ENCODE measurements at places on chromosomes 11 and 22.

DNA sequence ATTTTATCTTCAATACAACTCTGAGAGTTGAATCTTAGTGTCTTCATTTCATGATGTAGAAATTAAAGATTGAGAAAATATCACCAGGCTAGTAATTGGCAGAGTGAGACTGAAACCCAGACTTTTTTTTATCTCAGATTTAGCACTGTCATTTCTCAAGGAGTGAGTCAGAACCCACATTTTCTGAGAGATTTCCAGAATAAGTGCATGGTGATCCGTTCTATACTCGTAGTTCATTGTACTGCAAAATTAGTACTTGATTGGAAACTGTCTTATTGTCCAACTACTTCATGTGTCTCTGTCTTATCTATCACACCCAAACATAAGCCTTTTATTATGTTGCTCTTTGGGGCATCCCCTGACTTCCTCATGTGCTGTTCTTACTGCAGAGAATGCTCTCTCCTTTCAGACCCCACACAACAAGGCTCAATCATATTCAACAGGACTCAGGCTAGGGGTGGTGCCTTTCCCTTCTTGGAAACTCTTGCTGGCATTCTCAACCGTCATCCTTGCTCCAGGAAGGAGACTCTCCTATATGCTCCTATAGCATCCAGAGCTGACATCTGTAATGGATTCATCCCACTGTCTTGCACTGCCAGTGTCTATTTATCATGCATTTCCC lies 76.7 kb upstream of the BLID start:
- no peak for DNase-seq

GRCh38 chr11:68684385-68685356 lies at the start of gene GAL:
Gene GAL, plus strand, starts transcription at chr11:68684544. Its CDS starts 380 bp downstream, at chr11:68684924.
- no peak for DNase-seq

- DNase-seq, result no peak
Observed at GRCh38 chr11:134236834-134237556, 12.5 kb downstream of the VPS26B start.

GRCh38 chr22:34390400-34390799 lies 470.1 kb upstream of the LARGE1 start:
- DNase-seq, result no peak

DNA sequence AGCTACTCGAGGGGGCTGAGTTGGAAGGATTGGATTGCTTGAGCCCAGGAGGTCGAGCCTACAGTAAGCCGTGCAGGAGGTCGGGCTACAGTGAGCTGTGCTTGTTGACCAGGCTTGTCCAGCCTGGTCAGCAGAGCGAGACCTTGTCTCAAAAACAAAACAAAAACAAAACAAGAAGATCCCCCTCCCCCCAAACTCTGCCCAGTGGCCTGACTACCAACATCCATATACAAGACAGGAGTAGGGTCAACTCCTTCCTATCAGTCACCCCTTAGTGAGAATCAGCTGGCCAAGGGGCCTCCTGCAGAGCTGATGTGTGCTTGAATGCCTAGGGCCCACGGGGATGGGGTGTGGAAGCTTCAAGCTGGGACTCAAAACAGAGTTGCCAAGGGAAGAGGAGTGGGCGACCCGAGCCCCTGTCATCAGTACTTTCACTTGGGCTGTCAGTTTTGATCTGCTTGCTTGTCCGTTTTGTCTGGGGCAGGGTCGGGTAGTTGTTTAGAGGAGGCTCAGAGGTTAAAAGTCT lies 942 bp upstream of the TSPAN18 start:
- no peak for DNase-seq

DNA sequence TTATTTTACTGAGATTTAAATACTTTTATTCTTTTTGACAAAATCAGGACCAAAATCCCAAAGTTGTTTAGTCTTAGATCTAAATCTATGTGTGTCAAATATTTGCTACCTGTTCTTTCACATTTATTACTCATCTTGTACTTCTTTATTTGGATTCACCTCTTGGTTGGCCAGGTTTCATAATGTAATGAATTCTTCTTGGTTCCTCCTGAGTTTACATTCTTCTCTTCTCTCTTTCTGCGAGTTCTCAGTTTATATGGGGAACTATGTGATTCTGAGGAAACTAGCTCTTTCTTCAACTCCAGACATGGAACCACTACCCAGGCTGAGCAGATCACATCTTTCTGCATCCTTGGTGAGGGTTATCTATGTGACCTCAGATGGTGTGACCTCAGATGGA lies 50.2 kb downstream of the EHF start:
- no peak for DNase-seq

DNA sequence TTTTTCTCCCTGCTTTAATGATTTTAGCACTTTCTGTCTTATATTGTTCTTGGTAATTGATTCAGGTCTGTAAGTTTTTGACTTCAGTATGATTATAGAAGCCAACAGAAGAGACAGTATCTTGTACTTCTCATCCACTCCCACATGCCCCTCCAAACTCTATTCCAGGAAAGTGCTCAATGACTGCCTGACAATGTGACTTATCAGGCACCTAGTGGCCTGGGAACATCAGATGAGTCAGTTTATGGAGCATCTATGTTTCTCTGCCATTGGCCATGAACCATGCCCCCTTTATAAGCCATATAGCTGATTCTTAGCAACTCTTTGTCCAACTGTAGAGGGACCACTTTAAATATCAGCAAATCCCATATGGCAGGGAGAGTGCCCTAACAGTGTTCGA lies 179.2 kb upstream of the MTMR2 start:
- no peak for DNase-seq

- DNase-seq, result no peak
Observed at GRCh38 chr11:60206616-60207015, 23.7 kb upstream of the MS4A6A start.

- no peak for DNase-seq
Observed at GRCh38 chr11:132901638-132902471, 630.4 kb downstream of the OPCML start.

GRCh38 chr11:122998727-122999366 lies 17.2 kb upstream of the BSX start:
- DNase-seq, result no peak

- DNase-seq, result no peak
Observed at GRCh38 chr22:24144778-24145085, 36.6 kb upstream of the SUSD2 start.

GRCh38 chr22:43226377-43227238 lies 39.7 kb upstream of the TTLL12 start:
- DNase-seq, result no peak

DNA sequence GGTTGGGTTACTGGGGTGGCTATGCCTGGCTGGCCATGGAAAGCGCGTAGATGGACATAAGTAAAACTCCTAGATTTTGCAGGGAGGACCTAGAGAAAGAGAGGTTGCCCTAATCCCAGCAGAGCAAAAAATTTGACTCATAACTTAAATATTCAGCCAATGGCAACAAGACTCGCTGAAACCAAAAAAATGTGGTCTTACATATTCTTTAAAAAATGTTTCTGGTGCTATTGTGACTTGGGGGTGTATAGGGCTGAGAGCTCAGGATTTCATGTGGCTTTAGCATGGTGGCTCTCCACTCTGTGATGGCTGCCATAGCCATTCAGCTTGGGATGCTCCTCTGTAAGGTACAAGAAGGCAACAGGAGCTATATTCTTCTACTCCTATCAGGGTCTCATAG lies 27.2 kb upstream of the PDGFD start:
- DNase-seq, result no peak

DNA sequence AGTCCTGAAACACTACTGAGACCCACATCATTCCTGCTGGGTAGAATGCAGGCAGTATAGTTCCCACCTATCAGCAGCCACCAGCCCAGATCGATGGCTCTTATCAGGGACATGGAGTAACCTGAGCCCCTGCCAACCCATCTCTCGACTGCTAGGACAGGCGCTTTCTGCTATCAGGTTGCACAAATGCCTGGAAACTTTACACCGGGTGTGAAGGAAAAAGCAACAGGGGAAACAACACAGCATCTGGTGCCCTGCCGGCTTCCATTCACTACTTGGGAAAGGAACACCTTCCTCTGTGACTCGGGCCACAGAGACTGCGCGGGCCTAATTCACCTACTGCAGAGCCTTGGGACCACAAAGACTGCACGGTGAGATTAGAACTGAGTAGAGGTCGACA lies 18.5 kb downstream of the RBFOX2 start:
- no peak for DNase-seq

GRCh38 chr11:6927030-6927617 lies 898 bp downstream of the ZNF215 start:
- peak; percentile 6 for DNase-seq

DNA sequence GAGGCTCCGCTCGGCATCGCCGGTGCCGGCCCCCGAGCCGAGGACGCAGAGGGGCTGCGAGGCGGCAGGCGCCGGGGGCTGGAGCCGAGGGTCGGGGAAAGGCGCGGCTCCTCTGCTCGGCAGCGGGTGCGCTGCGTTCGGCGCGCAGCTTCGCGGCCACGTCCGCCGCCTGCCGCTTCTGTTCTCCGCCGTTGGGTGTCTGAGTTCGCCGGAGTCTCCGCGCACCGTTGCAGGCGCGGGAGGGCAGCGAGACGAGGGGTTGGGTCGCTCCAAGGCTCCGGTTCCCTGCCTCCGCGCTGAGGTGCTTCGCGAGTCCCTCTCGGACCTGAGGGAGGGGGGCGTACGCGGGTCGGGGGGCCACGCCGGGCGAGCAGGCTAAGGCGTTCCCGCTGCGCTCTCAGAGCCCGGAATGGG lies 347 bp downstream of the MN1 start:
- DNase-seq, result no peak

DNA sequence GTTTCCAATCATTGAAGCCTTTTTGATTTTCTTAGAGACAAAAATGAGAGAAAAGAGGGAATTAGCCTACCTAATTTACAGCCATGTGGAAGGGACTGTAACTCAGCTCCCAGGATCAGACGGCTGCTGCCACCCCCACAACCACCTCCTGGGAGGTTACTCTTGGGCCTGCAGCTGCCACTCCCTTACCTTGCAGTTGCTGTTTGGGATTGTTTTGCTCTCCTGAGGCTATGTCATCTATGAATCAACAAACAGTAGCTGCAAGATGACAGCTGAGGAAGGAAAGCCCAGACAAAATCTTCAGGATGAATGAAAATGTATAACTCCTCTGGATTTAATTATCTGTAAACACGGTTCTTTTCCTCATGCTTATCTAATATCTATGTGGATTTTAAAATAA lies 28.0 kb upstream of the ZC3H12C start:
- no peak for DNase-seq

- DNase-seq, result no peak
Observed at GRCh38 chr11:77409046-77409445, 64.8 kb downstream of the PAK1 start.

DNA sequence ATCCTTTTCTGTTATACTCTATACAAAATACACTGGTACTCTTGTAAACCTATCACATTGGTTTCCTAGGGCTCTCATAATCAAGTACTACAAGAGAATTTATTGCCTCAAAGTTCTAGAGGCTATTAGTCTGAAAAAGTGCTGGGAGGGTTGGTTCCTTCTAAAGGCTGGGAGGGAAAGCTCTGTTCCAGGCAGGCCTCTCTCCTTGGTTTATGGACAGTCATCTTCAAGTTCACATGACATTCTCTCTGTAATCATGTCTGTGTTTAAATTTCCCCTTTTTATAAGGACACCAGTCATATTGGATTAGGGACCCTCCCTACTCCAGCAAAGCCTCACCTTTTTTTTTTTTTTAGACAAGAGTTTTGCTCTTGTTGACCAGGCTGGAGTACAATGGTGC lies 9.1 kb downstream of the SLC36A4 start:
- DNase-seq, result no peak

DNA sequence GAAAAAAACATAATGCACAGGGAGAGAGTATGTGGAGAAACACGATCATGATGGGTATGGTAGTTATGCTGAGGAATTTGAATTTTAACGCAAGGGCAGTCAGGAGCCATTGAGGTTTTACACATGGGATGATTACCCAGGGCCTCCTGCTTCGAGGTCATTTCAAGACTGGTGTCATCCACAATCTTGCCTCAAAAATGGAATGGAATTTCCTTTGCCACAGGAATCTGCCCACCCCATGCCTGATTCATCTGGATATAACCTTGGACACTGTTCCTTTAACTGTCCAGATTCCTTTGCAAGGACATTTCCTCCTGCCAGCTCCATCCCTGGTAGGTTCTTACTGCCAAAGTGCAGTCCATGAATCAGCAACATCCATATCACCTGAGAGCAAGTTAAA lies 655.9 kb upstream of the TENM4 start:
- DNase-seq, result peak; percentile 55

DNA sequence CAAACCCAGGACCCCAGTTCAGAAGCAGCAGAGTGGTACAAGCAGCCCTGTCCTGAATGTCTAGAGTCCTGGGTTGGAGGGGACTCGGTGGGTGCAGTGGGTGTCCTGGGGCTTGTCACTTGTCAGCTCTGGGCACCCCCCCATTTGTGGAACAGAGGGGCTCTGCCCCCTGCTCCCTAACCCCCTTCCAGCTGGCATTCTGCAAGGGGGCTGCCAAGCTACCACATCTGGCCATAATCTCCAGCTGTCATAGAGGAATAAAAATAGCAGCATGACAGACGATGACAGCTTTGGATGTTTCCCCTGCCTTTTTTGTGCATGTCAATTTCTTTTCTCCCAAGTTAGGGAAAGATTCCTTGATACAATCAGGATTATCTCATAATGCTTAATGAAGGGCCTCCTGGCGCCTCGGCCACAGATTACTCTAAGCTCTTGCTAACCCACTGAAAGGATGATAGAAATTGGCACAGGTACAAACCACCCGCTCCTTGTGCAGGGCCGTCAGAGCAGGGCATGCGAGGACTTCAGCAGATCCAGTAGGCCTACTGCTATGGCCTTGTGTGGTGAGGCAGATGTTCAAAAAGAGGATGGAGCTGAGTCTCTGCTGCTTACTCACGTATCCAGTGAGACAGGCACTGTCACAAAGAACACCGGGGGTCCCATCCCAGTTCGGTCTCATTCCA lies 83.0 kb downstream of the ISX start:
- no peak for DNase-seq

DNA sequence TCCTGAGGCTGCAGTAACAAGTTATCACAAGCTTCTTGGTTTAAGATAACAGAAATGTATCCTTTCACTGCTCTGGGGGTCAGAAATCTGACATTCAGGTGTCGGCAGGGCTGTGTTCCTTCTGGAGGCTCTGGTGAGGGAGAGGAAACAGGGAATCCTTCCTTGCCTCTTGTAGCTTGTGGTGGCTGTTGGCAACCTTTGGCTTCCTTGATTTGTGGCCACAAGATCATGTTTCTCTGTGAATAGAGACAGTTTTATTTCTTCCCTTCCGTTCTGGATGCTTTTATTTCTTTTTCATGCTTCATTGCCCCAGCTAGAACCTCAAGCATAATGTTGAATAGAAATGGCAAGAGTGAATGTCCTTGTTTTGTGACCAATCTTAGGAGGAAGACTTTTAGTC lies 44.0 kb downstream of the MPPED1 start:
- DNase-seq, result no peak

- DNase-seq, result no peak
Observed at GRCh38 chr11:44344423-44344820, 34.5 kb upstream of the ALX4 start.

- no peak for DNase-seq
Observed at GRCh38 chr11:8440649-8441048, 153.4 kb downstream of the STK33 start.

DNA sequence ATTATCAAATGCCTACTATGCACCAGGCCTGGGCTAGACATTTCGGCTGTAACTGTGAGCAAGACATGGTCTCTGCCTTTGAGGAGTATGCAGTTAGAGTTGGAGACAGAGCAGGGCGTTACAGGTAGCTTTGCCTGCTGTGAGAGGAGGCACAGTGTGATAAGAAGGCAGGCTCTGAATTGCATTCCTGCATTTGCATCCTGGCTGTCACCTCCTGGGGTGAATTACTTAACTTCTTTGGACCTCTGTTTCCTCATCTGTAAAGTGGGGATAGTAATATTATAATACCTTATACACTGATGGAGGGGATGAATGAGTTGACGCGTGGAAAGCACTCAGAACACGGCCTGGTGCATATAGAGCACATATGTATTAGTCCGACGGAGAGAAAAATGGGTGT lies 118.1 kb upstream of the ARHGAP20 start:
- no peak for DNase-seq
